ENCODE measurements at places on chromosomes 4 and X. TPM values are rescaled to one million over a fixed set of nuclear protein-coding genes. Genes with fewer than 3 reads are reported as not detected.

CWH43 gene
- total RNA-seq, result not detected

MFAP3L gene
- 1.5 TPM for total RNA-seq

BRS3 gene
- not detected for total RNA-seq

WAS gene
- 0.17 TPM for total RNA-seq

SMR3B gene
- total RNA-seq, result not detected

PPBP gene
- total RNA-seq, result not detected

ZCCHC18 gene
- total RNA-seq, result not detected

DCAF12L1 gene
- total RNA-seq, result under 0.01 TPM

HHIP gene
- total RNA-seq, result 0.29 TPM

NPNT gene
- 0.29 TPM for total RNA-seq

RBMX2 gene
- total RNA-seq, result 20.5 TPM

DOK7 gene
- total RNA-seq, result 0.17 TPM

KLF8 gene
- total RNA-seq, result 2.8 TPM

SCLT1 gene
- total RNA-seq, result 7.1 TPM

FAM120C gene
- 6.0 TPM for total RNA-seq

MAGEA12 gene
- not detected for total RNA-seq

ASB9 gene
- 2.5 TPM for total RNA-seq

NALF2 gene
- not detected for total RNA-seq

CYP4V2 gene
- total RNA-seq, result 27.1 TPM

RAB33A gene
- 3.8 TPM for total RNA-seq

CXCL1 gene
- 16.4 TPM for total RNA-seq

UGT2B10 gene
- not detected for total RNA-seq

EDNRA gene
- total RNA-seq, result 6.9 TPM

POU4F2 gene
- not detected for total RNA-seq

WNK3 gene
- total RNA-seq, result 0.17 TPM

ZIC3 gene
- total RNA-seq, result not detected

SHOX gene
- total RNA-seq, result not detected

GALNTL6 gene
- not detected for total RNA-seq

F8 gene
- total RNA-seq, result 5.5 TPM

NLGN3 gene
- total RNA-seq, result 2.3 TPM

MAGEC2 gene
- not detected for total RNA-seq

CRMP1 gene
- total RNA-seq, result not detected

PCSK1N gene
- total RNA-seq, result not detected

GASK1B gene
- total RNA-seq, result 77.5 TPM

TBC1D25 gene
- total RNA-seq, result 9.3 TPM

ASMT gene
- total RNA-seq, result not detected

VCX3A gene
- not detected for total RNA-seq

ACE2 gene
- total RNA-seq, result not detected

FGFBP1 gene
- total RNA-seq, result not detected

DRP2 gene
- total RNA-seq, result 2.3 TPM

CDS1 gene
- total RNA-seq, result 0.17 TPM

GABRG1 gene
- total RNA-seq, result not detected

ARX gene
- not detected for total RNA-seq

ARSH gene
- not detected for total RNA-seq

H2BW2 gene
- total RNA-seq, result not detected

CENPU gene
- 38.0 TPM for total RNA-seq

IL21 gene
- not detected for total RNA-seq
